ENCODE measurements at places on chromosomes 2 and 18.

GRCh38 chr2:240301256-240301795 is 134.1 kb upstream of the GPC1 start:
- DNase-seq: no peak

DNA sequence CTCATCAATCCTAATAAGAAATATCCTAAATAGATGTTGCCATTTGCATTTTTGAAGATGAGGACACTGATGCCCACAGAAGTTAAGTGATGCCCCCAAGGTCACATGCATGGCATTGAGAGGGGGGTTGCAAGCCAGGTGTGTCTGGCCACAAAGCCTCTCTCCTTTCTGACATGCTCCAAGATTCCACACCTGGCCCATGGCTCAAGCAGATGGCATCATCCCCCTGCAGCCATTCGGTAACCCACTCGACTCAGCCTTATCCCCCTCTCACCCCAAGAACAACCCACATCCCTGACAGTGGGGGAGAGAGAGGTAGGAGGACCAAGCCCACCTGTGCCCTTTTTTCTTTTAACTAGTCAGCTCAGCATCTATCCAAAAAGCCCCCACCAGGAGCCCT is 16.5 kb upstream of the TEX51 start:
- DNase-seq: no peak

GRCh38 chr2:61463769-61464475 is 7.0 kb downstream of the USP34 start:
- no peak for DNase-seq

- no peak for DNase-seq
These were observed 48.1 kb downstream of the HPCAL1 start for GRCh38 chr2:10350761-10351160.

GRCh38 chr18:57249179-57249578 is 102.3 kb downstream of the BOD1L2 start:
- no peak for DNase-seq

All from astrocyte of the spinal cord (primary cell).